AG09309 (cell line): ENCODE measurements at places on chromosomes 11 and 22.

DNA sequence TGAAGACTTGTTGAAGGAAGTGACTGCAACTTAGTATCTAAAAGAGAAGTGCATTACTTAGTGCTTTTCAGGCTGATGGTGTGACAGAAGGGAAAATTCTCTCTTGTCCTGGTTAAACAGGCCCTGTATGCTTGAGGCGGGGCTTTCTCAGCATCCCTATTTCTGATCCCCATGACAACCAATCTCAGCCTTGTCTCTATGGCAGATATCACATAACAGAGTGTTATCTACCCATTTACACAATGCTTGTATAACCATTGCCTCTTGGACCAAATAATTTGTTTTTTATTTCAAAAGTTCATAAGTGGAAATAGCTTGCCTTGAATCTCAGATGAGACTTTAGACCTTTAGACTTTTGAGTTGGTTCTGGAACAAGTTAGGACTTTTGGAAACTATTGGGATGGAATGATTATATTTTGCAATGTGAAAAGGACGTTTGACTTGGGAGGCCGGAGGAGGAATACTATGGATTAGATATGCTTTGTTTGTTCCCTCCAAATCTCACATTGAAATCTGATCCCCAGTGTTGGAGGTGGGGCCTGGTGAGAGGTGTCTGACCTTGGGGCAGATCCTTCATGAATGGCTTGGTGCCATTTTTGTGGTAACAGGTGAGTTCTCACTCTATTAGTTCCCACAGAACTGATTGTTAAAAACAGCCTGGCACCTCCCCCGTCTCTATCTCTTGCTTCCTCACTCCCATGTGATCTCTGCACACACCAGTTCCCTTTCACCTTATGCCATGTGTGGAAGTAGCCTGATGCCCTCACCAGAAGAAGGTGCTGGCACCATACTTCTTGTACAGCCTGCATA is 3.1 kb upstream of the GLYAT start:
- DNase-seq: no peak

DNA sequence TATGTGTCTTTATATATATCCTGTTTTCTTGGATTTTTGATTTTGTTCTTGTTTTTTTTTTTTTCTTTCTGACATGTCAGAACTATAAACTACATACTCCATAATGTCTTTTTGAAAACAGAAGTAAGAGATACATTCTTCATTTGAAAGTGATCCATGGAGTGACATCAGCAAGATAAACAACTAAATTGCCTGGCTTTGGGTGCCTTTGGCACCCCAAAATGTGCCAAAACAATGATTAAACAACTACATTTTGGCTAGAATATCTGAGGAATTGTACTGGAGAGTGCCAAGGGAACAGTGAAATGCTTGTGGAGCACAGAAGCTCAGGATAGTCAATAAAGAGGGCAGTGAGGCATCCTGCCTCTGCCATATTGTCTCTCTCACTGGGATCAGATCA is 766.1 kb upstream of the ANO3 start:
- DNase-seq: no peak

- no peak for DNase-seq
These were observed 10.1 kb downstream of the SUSD2 start for GRCh38 chr22:24191381-24191841.

- no peak for DNase-seq
These were observed 179.0 kb downstream of the SNX19 start for GRCh38 chr11:130737041-130737830.

- DNase-seq: no peak
These were observed 11.1 kb downstream of the BACE1-AS start for GRCh38 chr11:117302228-117302627.

GRCh38 chr11:4839851-4840549 is 9.0 kb downstream of the OR51S1 start:
- DNase-seq: no peak

DNA sequence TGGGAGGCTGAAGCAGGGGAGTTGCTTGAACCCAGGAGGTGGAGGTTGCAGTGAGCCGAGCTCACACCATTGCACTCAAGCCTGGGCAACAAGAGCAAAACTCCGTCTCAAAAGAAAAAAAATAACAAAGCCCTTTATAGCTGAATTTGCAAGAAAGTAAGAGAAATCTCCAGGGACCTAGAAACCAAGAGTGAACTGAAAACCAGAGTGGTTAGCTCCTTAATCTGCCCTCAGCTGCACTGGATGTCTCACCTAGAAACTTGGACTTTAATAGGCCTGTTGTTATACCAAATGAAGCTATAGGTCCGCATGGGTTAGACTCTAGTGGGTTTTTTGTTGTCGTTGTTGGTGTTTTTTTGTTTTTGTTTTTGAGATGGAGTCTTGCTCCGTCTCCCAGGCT is 4.1 kb downstream of the NEU3 start:
- DNase-seq: no peak
